Stomach (tissue), 19 donors: ENCODE measurements at places on chromosomes 1 and 21. TPM values are rescaled to one million over a fixed set of nuclear protein-coding genes. Genes with fewer than 3 reads are reported as not detected.

GRCh38 chr1:246096356-246096755 is 410.7 kb downstream of the SMYD3 start:
- no peak for DNase-seq
- H3K4me3 ChIP-seq: no peak overlapping the region
- H3K36me3 ChIP-seq: no peaks in the 10 kb centered on the region
- H3K27me3 ChIP-seq: no peaks in the 10 kb centered on the region
- H3K4me1 ChIP-seq: no peaks in the 10 kb centered on the region
- no peak overlapping the region for H3K27ac ChIP-seq

TMEM35B gene
- total RNA-seq: 17.6 TPM

- H3K27me3 ChIP-seq: no peaks in the 10 kb centered on the region
- no peaks in the 10 kb centered on the region for H3K36me3 ChIP-seq
- H3K4me1 ChIP-seq: peaks cover 3% of the 10 kb centered on the region
- no peak overlapping the region for H3K27ac ChIP-seq
- no peak overlapping the region for H3K4me3 ChIP-seq
Measured at GRCh38 chr1:244151537-244151936, 100.5 kb downstream of the ZBTB18 start.

- no peak for DNase-seq
- peak overlapping the region; percentile 25 for H3K27ac ChIP-seq
- H3K27me3 ChIP-seq: no peaks in the 10 kb centered on the region
- no peaks in the 10 kb centered on the region for H3K36me3 ChIP-seq
Measured at GRCh38 chr1:18939398-18940302, 16.8 kb downstream of the IFFO2 start.

BTBD19 gene
- not detected for total RNA-seq

DNA sequence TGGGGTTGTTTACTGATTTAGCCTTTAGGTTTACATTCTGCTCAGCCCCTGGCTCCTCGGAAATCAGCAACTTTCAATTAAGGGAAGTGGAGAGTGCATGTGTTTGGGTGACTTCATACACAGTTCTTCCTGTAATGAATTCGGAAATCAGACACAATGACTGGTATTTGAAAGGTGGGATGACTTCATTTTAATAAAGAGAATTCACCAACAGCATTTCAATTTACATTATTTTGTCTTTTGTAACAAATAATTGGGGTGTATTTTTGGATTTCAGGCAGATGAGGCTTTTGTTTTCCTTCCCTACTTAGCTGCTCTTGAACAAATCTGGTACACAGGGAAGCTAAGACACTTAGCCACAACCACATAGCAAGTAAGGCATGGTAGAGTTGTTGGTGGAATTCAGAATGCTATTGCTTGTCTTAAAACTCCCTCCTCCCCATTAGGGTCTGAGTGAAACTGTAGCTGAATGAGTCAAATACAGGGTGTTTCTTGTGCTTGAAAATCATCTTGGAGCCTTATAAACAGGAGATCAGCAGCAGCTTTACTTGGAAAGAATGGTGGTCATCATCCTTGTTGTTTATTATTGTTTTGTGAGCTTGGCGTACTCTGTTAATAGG is 917 bp downstream of the STX12 start:
- H3K36me3 ChIP-seq: peaks cover 9% of the 10 kb centered on the region
- H3K4me3 ChIP-seq: peak overlapping the region; percentile 79
- H3K27me3 ChIP-seq: no peaks in the 10 kb centered on the region
- H3K4me1 ChIP-seq: peaks cover 34% of the 10 kb centered on the region
- H3K27ac ChIP-seq: peak overlapping the region; percentile 97
- peak; percentile 22 for DNase-seq

SPOCD1 gene
- 11.1 TPM for total RNA-seq

DNA sequence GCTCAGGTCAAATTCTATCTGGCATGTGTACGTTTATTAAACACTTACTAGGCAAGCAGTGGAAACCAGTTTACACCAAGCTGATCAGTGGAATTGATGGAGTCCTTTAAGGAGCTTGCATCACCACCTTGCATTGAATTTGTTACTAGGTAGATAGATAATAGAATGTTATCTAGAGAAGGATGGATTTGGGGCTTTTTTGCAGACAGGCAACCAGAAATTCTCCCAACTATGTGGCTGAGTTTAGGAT is 44.9 kb downstream of the HHAT start:
- H3K36me3 ChIP-seq: no peaks in the 10 kb centered on the region
- H3K27ac ChIP-seq: no peak overlapping the region
- DNase-seq: no peak

DNA sequence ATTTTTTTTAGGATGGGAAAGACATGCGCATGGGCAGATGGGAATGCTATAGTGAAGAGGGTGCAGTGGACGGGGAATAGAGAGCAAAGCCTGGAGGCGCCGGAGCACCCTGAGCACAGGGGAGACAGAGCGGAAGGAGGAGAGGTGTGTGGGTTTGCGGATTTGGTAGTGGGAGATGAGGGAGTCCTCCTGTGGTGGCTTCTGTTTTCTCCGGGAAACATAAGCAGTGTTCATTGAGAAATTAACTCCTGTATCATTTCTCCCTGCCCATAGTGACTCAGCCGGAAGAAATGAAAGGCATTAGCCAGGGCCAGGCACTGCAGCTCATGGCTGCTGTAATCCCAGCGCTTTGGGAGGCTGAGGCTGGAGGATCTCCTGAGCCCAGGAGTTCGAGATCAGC is 4.7 kb upstream of the PTPRF start:
- peaks cover 4% of the 10 kb centered on the region for H3K27me3 ChIP-seq
- DNase-seq: no peak
- peaks cover 16% of the 10 kb centered on the region for H3K4me1 ChIP-seq
- H3K4me3 ChIP-seq: no peak overlapping the region
- no peaks in the 10 kb centered on the region for H3K36me3 ChIP-seq
- no peak overlapping the region for H3K27ac ChIP-seq

DNA sequence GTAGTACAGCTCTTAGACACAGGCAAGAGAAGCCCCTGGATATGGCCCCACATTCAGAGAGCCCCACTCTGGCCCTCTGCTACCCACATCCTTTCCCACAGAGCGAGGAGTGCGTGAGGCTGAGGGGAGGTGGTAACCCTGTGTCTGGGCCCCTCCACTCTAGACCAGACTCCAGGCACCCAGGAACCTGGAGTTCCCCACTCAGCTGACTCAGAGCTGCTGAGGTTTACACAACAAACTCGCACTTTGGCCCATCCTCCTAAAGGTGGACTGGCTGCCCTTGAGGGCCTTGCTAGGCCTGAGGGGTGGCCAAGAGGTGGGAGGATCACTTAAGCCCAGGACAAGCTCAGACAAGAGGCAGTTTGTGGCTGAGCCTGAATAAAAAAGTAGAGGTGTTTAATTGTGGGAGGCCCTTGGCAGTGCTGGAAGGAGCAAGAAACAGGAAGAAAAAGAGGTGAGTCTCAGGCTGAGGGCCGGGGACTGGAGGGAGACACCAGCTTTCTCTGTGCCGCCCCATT is 10.7 kb downstream of the MR1 start:
- H3K4me3 ChIP-seq: no peak overlapping the region
- H3K27ac ChIP-seq: no peak overlapping the region
- DNase-seq: peak; percentile 70
- H3K4me1 ChIP-seq: peaks cover 40% of the 10 kb centered on the region
- no peaks in the 10 kb centered on the region for H3K27me3 ChIP-seq

SLAMF7 gene
- total RNA-seq: 4.2 TPM

FASLG gene
- not detected for total RNA-seq

INAVA gene
- total RNA-seq: 119 TPM

DNA sequence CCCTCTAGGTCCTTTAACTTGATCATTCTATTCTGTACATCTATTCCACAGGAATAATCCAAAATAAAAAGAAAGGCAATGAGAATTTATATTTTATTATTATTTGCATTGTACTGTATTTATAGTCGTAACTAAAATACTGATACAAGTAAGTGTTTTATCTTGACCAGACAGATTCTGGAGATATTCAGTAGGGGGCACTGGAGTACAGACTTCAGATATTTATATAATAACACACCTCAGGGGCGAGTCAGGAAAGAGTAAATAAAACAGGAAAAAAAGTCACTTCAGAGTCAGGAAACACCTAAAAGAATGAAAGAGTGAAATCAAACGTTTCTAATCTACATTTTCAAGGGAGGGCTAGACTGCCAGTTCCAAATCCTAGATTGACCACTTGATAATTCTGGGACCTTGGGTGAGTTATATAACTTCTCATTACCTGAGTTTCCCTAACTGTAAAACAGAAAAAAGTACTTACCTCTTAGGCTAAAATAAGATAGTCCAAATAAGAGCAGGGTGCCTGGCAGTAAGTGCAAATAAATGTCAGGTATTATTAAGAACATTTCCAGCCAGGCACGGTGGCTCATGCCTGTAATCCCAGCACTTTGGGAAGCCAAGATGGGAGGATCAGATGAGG is 31.1 kb upstream of the MTF1 start:
- no peak overlapping the region for H3K4me3 ChIP-seq
- DNase-seq: no peak
- no peaks in the 10 kb centered on the region for H3K27me3 ChIP-seq
- peaks cover 5% of the 10 kb centered on the region for H3K4me1 ChIP-seq

GRCh38 chr1:156075162-156075561 is 7.1 kb downstream of the MEX3A start:
- H3K36me3 ChIP-seq: peaks cover 19% of the 10 kb centered on the region
- H3K4me3 ChIP-seq: no peak overlapping the region
- H3K4me1 ChIP-seq: no peaks in the 10 kb centered on the region
- H3K27me3 ChIP-seq: peaks cover 9% of the 10 kb centered on the region

MANEAL gene
- not detected for total RNA-seq

DNA sequence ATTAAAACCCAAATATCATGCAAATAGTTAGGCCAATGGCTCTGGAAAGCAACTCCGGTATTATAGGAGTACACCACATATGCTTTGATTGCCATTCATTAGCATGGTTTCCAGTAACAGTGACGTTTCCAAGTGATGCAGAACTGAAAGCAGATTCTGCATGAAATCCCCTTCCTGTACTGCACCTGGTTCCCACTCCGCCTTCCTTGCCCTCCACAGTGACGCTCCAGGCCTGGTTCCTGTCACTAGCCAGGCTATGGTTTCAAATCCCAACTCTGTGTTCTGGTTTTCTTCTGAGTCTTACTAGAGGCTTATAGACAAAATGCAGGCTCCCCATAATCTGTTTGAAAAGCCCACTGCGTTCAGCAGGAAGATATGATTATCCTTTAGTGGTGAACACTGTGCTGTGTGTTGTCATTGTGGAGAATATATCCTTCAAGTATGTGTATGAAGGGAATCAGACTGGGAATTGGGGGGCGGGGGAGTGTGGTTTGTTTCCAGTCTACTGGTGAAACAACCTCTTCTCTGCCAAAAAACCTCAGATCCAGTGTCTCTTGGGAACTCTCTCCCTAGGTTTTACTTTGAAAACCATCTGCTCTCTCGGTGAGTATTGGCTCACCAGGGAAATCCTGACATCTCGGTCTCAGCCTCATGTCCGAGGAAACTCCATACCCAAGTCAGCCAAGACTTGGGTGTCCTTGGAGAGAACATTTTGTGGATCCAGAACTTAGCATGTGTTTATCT is 78.7 kb downstream of the TYW3 start:
- DNase-seq: peak; percentile 23
- no peaks in the 10 kb centered on the region for H3K36me3 ChIP-seq
- H3K4me1 ChIP-seq: no peaks in the 10 kb centered on the region
- no peak overlapping the region for H3K4me3 ChIP-seq
- peak overlapping the region; percentile 1 for H3K27ac ChIP-seq

DNA sequence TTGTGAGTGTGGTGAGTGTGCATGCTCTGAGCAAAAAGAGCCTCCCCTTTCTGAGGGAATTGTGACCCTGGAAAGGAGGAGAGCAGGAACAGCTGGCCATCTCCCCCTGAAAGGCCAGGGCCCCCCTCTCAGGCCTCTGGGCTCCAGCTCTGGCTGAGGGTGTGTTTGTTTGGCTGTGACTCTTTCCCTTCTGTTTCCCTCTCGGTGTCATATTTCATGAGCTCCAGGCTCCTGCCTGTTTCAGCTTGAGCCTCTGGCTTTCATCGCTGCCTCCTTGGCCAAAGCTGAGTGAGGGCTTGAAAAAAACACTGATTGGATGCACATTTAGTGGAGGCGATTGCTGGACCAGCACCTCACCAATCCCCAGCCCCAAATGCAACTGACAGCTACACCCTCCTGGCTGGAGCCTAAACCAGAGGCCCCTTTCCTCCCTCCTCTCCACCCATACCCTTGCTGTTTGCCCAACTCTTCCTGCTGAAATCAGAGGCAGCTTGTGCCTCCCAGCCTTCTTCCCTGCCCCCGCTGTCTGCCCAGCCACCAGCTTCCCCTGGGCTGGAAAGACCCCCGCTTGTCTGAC is 64.1 kb downstream of the DDR2 start:
- H3K27me3 ChIP-seq: no peaks in the 10 kb centered on the region
- H3K4me1 ChIP-seq: peaks cover 24% of the 10 kb centered on the region
- no peak overlapping the region for H3K4me3 ChIP-seq
- H3K36me3 ChIP-seq: no peaks in the 10 kb centered on the region

- no peak overlapping the region for H3K4me3 ChIP-seq
- H3K36me3 ChIP-seq: no peaks in the 10 kb centered on the region
- no peak for DNase-seq
- H3K27ac ChIP-seq: peak overlapping the region; percentile 87
- peaks cover 21% of the 10 kb centered on the region for H3K4me1 ChIP-seq
- H3K27me3 ChIP-seq: no peaks in the 10 kb centered on the region
Measured at GRCh38 chr1:112358061-112358770, 37.8 kb upstream of the CTTNBP2NL start.

DNA sequence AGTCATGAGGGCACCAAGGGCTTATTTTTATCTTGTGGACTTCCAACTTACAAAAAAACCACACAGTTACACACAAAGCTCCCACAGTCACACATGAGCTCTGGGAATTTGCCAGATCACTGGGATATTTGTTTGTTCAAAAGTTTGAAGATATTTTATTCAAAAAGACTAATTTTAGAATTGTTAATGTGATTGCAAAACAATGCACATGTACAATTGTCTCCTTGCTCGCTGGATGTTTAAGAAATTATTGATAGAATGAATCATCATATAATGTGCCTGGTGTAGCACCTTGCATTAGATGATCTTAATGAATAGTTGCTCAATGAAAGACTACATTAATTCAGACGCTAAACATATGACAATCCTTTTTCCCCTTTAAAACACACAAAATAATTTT is 570.3 kb downstream of the LMO4 start:
- DNase-seq: no peak
- H3K4me3 ChIP-seq: no peak overlapping the region
- no peak overlapping the region for H3K27ac ChIP-seq
- H3K36me3 ChIP-seq: no peaks in the 10 kb centered on the region

GRCh38 chr1:13826009-13826408 is 126.0 kb downstream of the PRDM2 start:
- H3K36me3 ChIP-seq: peaks cover 26% of the 10 kb centered on the region
- no peaks in the 10 kb centered on the region for H3K27me3 ChIP-seq
- H3K27ac ChIP-seq: no peak overlapping the region
- no peaks in the 10 kb centered on the region for H3K4me1 ChIP-seq

PGBD5 gene
- under 0.01 TPM for total RNA-seq

DNA sequence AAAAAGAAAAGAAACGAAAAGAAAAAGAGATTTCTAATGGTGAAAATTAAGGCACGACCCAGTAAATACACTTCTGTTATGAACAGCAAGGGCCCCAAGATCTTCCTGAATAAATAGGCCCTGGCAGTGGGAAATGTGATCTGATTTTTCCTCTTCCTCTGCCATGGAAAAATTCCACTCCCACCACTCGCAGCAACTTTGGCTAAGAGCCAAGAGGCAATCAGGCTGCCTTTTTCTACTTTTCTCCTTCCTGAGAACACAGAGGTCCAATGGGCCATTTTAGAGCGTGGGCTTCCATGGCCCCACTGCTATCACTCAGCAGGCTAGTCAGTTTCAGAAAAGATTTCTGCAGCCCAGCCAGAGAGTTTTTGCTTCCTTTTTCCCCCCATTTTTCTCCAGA is 33.7 kb upstream of the AK4 start:
- H3K36me3 ChIP-seq: no peaks in the 10 kb centered on the region
- DNase-seq: no peak
- no peak overlapping the region for H3K27ac ChIP-seq
- H3K4me3 ChIP-seq: no peak overlapping the region
- peaks cover 6% of the 10 kb centered on the region for H3K4me1 ChIP-seq
- H3K27me3 ChIP-seq: no peaks in the 10 kb centered on the region
